ENCODE measurements at places on chromosomes 16 and 17. TPM values are rescaled to one million over a fixed set of nuclear protein-coding genes. Genes with fewer than 3 reads are reported as not detected.
A peak's percentile ranks its signal among the peaks of the same experiment; 100 is the strongest.

- DNase-seq: no peak
These were observed 34.7 kb upstream of the POLR3E start for GRCh38 chr16:22262460-22262859.

DNA sequence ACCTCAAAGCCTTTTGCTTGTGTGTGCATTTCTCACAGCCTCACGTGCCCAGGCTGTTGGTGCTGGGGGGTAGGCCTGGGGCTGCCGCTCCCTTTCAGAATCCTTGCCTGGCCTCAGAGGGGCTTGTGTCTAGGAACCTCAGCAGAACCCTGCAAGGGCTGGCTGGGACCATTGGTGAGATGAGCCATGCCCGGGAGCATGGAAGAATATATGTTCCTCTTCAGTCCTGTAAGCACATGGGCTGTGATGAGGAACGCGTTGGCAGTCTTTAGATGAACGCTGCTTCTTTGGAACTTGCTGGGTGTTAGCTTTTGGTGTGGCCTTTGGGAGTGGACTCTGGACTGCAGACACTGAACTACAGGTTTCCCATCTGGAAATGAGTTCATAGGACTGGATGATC lies 32.0 kb upstream of the SLC5A10 start:
- no peak for DNase-seq

DNA sequence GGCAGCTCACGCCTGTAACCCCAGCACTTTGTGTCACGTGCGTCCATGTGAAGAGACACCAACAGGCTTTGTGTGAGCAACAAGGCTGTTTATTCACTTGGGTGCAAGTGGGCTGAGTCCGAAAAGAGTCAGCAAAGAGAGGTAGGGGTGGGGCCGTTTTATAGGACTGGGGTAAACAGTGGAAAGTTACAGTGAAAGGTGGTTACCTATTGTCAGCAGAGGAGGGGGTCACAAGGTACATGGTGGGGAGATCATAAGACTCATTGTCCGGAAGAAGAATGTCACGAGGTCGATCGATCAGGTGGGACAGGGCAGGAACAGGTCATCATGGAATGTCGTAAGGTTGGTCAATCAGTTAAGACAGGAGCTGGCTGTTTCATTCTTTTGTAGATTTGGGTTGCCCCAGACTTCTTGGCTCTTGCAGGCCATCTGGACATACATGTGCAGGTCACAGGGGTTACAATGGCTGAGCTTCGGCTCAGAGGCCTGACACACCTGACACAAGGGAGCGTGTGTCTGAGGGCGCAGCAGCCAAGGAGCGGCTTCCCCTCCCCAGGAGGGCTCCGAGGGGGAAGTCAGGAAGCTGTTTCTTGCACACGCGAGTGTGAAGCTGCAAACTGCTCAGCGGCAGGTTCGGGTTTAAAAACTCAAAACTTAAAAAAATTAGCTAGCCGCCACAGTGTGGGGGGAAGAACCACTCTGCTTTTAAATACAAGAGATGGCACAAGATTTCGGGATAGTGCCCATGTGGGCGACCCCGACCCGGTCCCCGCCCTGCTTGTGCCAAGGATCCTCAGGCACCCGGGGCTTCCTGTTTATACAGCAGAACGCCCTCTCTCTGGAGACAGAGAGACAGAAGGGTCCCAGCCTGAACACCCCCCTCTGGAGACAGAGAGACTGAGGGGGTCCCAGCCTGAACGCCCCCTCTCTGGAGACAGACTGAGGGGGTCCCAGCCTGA lies 12.4 kb upstream of the TEX19 start:
- no peak for DNase-seq

- DNase-seq: no peak
These were observed 4.9 kb downstream of the HDAC5 start for GRCh38 chr17:44118427-44119050.

- DNase-seq: peak; percentile 71
These were observed 9.1 kb downstream of the TP53I13 start for GRCh38 chr17:29577385-29578211.

DNA sequence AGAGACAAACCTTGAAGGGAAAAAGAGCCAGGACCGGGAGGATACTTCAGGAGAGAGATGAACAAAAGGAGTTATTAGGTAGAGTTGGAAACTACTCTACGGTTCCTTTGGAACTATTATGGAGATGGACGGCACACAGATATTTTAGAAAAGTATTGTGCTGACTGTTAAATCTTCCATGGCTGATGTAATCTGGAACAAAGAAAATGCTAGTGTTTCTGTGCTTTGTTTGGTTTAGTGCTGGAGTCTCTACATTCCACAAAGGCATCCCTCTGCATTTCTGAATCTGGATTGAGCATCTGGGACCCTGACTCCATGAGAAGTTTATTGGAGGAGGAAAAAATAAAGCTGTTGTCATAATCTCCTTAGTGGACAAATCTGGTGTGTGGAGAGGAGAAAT lies 57.2 kb downstream of the RPGRIP1L start:
- DNase-seq: no peak

The TMIGD1 gene
- total RNA-seq: not detected

The EVPL gene
- not detected for total RNA-seq

All from cardiac muscle cell (in vitro differentiated cells and primary cell).